Stimulated activated CD8-positive, alpha-beta memory T cell treated with anti-CD3 and anti-CD28 coated beads, Interleukin-4, amount 100 ng/mL, for 4 hours (primary cell): ENCODE measurements at places on chromosomes 5 and 9.

- no peak for DNase-seq
Measured at GRCh38 chr5:127645300-127645726, 3.6 kb upstream of the CTXN3 start.

DNA sequence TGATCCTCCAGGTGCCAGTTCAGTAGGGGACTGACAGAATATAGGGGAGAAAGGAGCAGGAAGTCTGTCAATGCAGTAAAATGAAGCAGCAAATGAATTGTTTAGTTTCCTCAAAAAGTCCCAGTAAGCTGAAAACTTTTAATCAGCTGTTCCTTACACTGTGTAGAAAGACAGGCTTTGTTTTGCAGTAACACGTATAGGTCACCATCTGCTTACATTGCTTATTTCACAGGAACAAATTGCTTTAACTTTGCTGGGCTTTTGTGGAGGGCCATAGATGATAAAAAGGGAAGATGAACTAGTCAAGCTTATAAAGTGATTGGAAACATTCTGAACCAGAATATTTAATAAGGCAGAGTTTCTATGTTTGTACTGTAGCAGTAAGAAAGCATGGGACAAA, 331.3 kb upstream of the RFX3 start:
- DNase-seq: no peak

DNA sequence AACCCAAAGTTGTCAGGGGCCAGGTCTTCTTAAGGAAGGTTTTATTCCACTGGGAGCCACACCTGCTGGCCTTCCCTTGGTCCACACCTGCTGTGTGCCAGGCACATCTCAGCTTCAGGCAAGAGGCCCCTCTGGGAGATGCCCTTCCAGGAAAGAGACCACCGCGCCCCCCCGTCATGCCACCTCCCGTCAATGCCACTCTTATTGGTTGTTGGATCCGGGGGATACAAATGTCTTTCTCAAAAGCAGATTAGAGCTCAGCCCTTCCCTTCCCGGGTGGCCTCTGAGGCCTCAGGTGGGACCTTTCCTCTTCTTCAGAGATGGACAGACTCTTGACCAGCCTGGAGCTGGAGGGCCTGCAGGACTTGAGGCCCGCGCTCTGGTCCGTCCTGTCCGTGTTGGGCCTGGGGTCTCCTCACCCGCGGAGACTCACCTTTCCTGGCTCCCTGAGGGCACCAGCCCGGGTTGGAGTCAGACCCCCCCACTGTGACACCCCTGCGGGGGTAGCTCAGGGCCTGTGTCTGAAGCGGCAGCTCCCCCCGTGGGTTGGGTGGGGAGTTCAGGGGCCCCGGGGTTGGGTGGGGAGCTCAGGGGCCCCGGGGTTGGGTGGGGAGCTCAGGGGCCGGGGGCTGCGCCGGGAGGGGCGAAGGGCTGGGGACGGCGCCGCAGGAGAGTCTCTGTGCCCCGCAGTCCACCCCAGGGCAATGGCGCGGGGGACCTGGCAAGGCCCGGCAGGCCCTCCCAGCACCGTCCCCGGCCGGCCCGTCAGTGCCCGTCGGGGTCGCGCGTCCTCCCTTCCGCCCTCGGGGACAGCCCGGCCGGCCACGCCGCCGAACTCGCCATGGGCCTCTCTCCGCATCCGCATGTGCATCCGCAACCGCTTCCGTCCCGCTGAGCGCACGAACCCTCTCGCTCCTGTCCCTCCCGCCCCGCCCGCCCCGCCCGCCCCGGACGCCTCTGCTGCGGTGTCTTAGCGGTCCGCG, 3.7 kb upstream of the SLC9A3 start:
- no peak for DNase-seq

GRCh38 chr5:18023986-18024385, 389.7 kb downstream of the TAF11L14 start:
- no peak for DNase-seq

- DNase-seq: no peak
Measured at GRCh38 chr9:70948744-70949143, 172.7 kb downstream of the TRPM3 start.

DNA sequence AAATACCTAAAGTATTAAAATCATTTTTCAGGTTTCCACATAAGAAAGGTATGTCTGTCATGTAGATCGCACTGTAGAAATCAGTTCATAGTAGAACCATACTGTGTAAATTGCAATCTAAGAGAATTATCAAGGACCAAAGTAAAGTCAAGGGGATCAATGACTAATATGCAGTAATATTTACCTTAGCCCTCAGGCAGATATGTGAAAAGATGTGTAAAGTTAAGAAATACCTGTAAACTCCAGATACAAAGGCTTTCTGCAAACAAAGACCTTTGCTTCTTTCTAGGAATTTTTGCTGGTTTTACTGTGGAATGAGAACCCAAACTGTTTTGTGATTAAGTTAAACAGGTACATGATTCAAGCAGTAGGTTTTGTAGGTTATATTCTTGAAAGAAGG, 11.6 kb downstream of the POLK start:
- no peak for DNase-seq

GRCh38 chr5:115873392-115873791, 31.7 kb downstream of the AP3S1 start:
- no peak for DNase-seq

DNA sequence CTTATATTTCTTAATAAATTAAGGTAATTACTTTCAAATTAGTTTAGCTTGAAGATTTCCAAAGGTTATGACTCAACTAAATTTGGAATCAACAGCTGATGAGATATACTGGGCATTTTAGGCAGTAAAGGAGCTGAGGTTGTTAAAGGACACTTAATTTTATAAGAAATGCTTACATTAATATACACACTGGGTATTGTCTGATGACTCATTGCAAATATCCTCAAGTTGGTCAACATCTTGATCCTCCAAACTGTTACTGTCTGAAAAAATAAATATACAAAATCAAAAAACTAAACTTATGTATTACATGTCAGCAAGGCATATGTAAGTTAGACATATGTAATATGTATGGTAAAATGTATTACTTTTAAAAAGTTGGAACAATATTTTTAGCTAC, 3.4 kb downstream of the GFM2 start:
- DNase-seq: no peak

GRCh38 chr5:69268899-69269298, 34.2 kb downstream of the CDK7 start:
- DNase-seq: no peak

GRCh38 chr5:126002222-126002897, 420.8 kb upstream of the GRAMD2B start:
- no peak for DNase-seq

- no peak for DNase-seq
Measured at GRCh38 chr9:75063556-75064305, 24.2 kb downstream of the NMRK1 start.

- DNase-seq: no peak
Measured at GRCh38 chr5:116454417-116454927, 120.2 kb downstream of the SEMA6A start.

- DNase-seq: no peak
Measured at GRCh38 chr5:56095579-56096102, 100.9 kb upstream of the IL6ST start.

DNA sequence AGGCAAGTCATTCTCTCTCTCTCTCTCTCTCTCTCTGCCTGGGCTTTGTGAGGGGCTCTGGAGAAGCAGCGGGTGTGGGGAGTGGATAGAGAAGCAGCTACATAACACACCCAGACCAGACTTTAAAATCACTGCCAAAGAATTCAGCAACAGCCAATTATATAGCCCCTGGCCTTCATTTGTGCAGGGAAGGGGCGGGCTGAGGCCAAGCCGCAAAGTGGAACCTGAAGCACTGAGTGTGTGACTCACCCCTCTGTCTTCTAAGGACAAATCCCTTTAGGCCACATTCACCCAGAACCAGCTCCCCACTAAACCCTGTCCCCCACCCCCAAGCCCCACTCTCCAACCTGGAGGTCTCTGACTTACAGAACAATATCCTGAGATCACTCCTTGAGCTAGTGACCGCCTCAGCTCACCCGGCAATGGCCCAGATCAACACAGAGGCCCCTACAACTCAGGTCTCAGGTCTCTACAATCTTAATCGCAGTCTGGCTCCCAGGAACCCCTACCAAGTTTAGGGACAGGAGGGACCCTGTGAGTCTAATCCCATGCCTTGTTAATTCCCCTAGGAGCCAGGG, 6.0 kb downstream of the B4GALT1 start:
- no peak for DNase-seq

DNA sequence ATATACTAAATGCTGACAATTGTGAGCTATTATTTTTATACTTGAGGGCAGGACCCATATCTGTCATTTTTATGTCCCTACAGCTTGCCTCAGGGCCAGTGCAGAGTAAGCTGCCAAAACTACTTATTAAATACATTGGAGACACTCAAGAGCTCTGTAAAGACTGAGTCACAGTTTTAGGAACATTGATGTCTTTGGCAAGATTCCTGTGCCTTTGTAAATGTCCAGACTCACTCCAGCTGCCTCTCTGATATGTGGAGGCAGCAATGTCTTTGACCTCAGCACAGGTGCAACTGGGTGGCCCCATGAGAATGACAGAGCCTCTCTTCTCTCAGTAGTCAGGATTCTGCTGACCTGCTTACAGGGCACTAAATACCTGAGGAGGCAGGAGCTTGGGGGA, 363.2 kb downstream of the OSTF1 start:
- no peak for DNase-seq

GRCh38 chr5:82424211-82424610, 146.1 kb upstream of the RPS23 start:
- no peak for DNase-seq

DNA sequence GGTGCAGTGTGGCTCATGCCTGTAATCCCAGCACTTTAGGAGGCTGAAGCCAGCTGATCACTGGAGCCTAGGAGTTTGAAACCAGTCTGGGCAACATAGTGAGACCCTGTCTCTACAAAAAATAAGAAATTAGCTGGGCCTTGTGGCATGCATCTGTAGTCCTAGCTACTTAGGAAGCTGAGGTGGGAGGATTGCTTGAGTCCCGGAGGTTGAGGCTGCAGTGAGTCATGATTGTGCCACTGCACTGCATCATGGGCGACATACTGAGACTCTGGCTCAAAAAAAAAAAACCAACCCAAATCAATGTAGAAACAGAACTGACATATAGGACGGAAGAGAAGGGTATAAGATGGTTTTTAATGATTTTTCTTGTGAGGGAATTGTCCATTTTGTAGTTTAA, 27.7 kb downstream of the G3BP1 start:
- no peak for DNase-seq

GRCh38 chr5:18270635-18271338, 636.5 kb downstream of the TAF11L14 start:
- no peak for DNase-seq

DNA sequence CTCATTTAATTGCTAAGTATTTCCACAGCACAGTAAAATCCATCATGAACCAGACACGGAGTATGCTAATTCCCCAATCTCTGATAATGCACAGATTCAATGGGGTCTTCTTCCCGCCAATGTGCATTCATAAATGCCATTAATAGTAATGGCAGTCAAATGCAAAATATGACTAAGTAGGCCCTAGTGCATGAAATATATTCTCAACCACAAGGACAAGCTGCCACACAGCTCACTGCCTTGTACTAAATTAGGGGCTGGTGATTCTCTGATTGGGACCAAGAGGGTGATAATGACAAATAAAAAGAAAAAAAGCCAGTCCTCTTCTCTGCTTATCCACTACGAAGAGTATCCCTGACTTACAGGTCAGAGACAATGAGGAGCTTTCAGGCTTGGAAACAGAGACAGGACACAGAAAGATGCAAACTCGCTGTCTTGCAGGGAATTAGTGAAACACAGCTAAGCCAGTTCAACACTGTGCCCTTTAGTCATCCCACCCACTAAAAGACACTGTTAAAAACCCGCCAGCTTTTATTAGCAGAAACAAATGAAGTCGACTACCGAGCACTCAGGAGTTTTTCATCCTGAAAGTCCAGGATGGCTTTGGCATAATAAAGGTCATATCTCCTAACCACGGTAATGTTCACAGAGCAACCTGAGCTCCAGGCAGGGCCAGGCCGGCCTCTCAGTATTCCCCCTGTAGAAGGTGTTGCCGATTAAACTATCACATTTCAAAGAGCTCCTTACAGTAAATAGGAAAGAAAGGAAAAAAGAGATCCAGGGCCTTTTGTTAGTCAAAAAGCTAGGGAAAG, 148.1 kb downstream of the EBF1 start:
- no peak for DNase-seq

GRCh38 chr9:33445389-33446239, 1.8 kb downstream of the AQP3 start:
- no peak for DNase-seq

- DNase-seq: no peak
Measured at GRCh38 chr5:154498994-154499393, 21.0 kb upstream of the HAND1 start.

DNA sequence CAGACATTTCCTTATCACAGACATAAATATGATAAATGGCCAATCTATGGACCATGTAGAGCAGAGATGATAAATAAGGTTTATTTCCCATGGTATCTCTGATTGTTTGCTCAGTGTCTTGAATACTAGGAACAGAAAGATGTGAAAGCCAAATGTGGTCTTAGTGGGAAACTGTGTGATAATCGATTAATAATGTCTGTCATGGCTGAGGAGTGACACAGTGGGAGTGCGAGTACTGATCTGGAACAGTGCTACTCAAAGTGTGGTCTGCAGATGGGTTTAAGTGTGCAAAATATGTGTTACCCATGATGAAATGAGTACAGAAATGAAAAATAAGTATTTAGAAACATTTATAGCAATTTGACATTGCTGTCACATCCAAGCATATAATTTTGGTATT, 92.5 kb downstream of the PTTG1 start:
- no peak for DNase-seq

GRCh38 chr9:81595887-81596543, 93.3 kb downstream of the TLE1 start:
- no peak for DNase-seq

GRCh38 chr5:854217-854616, 3.4 kb upstream of the ZDHHC11 start:
- no peak for DNase-seq

GRCh38 chr9:116705531-116705930, 18.4 kb downstream of the TRIM32 start:
- DNase-seq: no peak

GRCh38 chr9:133958756-133959155, 33.4 kb downstream of the VAV2 start:
- no peak for DNase-seq

DNA sequence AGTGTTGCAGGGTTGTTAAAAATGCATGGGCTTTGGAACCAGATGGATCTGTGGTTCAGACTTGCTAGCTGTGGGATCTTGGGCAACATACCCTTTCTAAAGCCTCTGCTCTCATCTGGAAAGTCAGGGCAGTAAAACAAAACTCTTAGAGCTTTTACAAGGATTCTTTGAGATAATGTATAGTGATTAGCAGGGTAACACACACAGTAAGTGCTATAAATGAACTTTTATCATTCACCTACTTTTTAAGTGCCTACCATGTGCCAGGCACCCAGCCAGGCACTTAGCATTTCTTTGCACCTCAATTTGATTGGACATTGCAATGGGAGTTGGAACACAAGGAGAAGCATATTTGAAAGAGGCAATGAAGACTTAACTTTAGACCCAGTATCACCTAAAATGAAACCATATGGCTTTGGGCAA, 208.6 kb upstream of the PAPPA start:
- DNase-seq: no peak
